D721Med (cell line): ENCODE measurements at places on chromosomes 1 and 21.

DNA sequence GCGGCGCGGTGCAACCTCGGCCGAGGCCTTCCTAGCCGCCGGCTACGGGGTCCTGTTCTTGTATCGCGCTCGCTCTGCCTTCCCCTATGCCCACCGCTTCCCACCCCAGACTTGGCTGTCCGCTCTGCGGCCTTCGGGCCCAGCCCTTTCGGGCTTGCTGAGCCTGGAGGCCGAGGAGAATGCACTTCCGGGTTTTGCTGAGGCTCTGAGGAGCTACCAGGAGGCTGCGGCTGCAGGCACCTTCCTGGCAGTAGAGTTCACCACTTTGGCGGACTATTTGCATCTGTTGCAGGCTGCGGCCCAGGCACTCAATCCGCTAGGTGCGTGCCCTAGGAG lies 379 bp downstream of the PPCS start:
- no peak for DNase-seq

DNA sequence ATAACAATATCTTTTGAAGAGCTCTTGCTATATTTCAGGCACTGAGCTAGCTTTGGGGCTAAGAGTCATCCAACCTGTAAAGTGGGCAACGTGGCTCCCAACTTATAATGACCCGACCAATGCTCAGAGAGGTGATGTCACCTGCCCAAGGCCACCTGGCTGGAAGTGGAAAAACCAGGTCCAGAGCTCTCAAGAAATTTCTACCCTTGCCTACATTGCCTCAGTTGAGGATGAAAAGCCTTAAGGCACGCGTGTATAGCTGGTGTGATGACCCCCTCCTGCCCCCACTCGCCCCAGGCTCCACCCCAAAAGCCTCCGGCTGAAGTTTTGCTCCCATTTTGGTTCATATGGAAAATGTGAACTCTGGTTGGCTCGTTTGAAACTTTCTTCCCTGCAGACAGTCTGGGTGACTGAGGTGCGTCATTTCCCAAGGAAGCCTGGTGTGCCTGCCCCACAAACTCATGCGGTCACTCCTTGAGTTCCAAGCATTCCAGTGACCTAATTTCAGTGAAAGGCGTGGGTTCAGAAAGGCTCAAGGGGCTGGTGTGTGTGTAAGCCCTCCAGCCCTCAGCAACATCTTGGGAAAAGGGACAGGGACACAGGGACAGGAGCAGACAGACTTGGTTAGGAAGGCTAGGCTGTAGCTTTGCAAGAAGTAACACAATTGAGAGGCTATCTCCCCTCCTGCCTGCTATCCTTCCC lies 20.5 kb downstream of the HTR1D start:
- no peak for DNase-seq

DNA sequence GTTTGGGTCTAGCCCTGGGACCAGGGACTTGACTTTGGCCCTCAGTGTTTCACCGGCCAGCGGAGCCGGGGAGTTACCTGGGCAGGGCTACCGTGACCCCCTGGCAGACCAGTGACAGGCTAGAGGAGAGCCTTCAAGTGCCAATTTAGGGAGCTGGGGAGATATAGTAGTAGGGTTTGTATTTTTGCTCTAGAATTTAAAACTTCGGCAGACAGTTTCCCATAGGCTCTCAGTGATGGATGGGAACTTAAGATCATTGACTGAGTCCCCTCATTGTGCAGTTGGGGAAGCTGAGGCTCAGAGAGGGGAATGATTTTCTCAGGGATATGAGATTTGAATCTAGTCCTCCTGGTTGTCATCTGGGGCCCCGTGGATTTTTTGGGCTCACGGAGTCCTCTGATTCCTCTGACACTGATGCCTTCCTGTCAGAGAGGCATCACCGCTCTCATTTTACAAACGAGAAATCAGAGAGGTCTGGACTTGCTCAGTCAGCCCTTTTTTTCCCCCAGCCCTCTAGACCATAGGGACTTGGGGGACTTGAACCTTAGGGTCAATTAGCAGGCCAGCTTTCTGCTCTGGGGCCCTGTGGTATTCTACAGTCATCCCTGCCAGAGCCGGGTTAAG lies 58.3 kb upstream of the ACOT11 start:
- no peak for DNase-seq

DNA sequence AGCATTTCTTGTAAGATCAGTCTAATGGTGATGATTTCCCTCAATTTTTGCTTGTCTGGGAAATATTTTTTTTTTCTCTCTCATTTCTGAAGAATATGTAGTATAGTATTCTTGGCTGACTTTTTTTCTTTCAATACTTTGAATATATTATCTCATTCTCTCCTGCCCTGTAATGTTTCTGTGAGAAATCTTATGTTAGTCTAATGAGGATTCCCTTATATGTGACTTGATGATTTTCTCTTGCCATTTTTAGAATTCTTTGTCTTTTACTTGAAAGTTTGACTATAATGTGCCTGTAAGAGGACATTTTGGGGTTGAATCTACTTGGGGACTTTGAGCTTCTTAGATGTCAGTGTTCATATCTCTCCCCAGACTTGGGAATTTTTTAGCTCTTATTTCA lies 40.0 kb upstream of the PCBP3 start:
- no peak for DNase-seq

- DNase-seq, result no peak
Measured at GRCh38 chr1:15983275-15983674, 7.4 kb upstream of the ZBTB17 start.

GRCh38 chr1:71656902-71657301 lies 576.1 kb upstream of the ZRANB2 start:
- DNase-seq, result no peak

DNA sequence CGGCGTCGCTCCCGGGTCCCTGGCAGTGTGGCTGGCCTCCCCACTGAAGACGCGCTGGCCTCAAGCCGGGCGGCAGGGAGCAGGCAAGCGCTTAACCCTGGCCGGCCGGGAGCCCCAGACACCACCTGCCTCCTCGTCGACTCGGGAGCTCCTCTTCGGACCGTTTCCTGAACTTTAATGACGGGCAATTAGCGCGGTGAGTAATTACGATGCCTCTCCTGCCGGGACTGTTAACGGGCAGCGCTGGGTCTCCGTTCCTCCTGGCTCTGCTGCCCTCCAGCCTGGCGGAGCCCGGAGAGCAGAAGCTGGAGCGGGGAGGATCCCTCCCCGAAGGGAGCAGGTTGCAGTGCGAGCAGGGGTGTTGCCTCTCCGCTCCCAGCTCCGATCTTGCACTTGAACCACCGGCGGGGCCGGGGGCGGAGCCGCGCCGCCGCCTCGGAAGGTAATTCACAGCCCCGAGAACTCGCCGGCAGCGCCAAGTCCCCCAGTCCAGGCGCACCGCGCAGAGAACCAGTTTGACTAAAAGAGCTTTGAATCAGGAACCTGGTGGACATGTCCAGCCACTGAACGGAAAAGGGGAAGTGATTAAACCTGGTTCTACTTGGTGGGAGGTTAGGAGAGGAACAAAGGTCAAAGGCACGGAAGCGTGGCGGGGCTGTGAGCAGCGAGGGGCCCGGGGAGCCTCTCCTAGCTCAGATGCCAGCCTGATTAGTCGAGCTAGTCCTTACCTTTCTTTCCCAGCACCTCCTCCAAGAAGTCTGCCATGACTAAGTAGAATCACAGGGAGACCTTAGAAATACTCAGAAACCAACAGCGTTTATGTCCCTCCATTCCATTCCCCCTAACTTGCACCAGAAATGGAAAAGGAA lies 18.3 kb upstream of the PLEKHA6 start:
- no peak for DNase-seq

DNA sequence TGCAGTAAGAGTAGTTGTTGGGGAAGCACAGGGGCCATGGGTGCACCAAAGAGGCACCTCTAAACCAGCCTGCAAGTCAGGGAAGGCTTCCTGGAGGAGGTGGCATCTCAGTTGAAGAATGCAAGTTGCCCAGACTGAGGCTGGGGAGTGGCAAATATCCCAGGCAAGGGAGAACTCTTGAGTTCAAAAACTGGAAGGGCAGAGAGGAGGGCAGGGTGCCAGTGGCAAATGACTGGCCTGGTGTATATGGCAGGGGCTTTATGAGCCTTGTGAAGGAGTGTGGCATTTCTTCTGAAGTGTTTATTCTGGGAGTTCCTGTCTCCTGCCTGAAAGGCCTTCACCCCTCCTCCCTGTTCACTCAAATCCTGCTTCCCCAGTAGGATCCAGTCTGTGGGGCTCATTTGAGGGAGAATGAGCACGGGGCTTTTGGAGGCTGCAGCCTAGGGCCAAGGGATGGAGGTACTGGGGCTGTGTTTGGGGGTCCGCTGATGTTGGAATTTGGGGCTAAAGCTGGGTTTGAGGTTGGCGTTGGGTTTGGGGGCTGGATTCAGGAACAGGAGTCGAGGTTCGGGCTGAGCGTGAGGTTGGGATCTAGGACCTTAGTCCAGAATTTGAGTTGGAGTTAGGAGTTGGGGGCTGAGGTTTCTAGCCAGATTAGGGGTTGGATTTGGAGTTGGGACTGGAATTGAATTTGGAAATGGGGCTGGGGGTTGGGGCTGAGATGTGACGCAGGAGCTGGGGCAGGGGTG lies at the start of gene TMEM125:
TMEM125 (plus strand) TSS at position 357 of the 749 bp plus-strand sequence. CDS start 2,740 bp downstream, outside the sequence.
- no peak for DNase-seq

GRCh38 chr1:235918465-235918864 lies 51.8 kb upstream of the LYST start:
- DNase-seq, result no peak

DNA sequence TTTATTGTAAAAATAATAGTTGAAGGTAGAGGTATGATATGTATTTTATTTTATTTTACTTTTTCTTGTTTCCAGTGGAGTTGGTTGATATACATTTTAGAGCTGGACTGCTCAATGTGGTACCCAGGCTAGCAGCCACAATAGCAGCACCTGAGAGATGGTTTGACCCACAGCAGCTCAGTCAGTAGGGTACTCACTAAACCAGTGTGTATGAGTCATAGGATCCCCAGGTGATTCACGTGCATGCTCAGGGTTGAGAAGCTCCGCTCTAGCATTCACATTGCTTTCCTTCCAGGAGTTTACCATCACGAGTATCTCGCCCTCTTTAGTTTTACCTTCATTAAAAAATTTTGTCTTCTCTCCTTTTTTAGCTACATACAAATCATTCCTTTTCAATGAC lies 96.0 kb upstream of the PAXBP1 start:
- no peak for DNase-seq

GRCh38 chr1:204087893-204088528 lies 15.1 kb downstream of the SOX13 start:
- no peak for DNase-seq

DNA sequence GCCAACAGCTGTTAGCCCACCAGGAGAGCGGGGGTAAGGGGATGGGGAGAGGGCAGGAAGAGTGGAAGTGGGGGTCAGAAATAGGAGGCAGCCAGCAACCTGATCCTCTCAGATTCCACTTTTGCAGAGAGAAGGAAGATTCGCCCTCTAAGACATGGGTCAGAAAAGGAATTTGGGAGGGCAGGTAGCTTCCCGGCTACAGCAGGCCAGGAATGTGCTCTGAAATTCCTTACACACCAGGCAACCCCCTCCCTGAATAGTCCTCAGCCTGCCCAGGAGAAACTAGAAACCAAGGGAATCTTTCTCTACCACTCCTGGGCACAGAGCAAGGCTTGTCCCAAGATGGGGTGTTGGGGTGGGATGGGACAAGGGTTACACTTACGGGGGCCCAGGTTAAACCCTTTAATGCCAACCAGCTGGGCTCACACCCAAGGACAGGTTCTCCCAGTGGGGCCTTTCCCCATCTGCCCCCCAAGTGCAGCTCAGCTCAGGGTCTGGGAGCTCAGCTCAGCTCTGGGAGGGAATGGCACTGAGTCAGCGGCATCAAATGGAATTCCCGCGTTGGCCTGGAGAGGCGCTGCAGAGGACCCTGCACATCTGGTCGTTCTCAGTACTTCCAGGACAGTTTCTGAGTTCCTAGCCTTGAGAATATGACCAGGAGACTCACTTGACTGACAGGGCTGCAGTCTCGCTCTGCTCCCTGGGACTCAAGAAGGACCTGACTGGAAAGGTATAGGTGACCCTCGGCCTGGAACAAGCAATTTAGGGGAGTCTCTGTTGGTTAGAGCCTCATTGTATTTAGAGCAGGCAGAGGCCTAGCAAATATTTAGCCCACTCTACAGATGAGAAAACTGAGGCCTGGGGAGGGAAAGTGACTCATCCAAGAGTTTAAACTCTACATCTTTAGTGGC lies 761 bp downstream of the TNNT2 start:
- no peak for DNase-seq

DNA sequence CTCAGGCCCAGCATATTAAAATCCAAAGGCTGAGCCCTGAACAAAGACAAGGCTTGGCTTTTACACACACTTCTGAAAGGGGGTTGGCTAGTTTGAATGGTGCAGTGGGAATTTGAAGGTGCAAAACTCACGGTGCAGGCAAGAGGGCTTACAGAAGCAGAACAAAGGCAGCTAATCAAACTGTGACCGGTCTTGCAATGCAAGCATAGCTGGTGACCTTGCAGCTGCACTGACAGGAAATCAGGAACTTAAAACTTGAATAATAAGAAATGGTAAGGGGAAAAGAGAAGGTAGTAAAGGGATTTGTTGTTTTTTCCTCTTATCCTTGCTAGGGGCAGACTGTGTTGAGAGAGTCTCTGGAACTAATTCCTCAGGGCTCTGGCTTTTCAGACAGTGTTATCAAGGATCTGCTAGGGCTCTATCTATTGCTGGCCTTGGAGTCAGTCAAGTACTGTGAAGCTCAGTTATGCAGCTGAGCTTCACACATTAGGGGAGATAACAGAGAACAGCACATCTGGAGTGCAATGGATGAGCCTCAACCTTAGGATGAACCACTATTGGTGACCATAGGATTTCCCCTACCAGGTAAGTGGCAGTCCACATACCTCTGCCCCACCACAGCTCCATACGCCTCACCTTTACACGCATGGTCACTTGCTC lies 97.6 kb downstream of the PPIAL4G start:
- no peak for DNase-seq

- DNase-seq, result no peak
Measured at GRCh38 chr1:147384804-147385203, 142.3 kb downstream of the CHD1L start.

- DNase-seq, result no peak
Measured at GRCh38 chr1:2791027-2791760, 10.3 kb downstream of the TTC34 start.

DNA sequence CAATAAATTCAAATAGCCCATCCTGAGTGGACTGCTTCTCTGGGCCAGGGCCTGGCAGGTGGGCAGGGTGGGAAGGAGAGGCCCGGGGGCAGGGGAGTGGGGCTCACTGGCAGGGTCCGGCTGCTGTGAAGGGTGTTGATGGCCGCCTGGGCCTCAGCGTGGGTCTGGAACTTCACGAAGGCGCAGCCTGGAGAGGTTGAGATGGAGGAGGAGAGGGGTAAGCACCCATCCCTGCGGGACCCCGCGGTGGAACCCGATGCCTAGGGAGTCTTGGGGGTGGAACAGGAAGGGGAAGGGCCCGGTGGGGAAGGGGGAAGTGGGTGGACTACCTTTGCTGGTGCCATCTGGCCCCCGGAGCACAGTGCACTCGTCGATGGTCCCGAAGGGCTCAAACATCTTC lies 7.7 kb downstream of the CELF3 start:
- no peak for DNase-seq

DNA sequence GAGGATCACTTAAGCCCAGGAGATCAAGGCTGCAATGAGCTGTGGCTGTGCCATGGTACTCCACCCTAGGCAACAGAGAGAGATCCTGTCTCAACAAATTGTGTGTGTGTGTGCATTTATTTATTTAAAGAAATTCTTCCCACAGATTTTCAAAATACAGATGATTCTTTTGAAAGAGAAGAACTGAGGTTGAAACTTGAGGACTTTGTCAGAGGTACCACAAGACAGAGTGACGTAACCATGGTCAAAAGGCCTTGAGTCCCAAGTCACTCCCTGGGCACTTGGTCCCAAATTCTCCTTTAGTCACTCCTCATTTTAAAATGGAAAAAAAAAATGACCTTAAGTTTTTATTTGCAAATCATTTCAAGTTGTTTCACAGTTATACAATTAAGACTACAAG lies 57.4 kb downstream of the TIAM1 start:
- DNase-seq, result no peak

- DNase-seq, result no peak
Measured at GRCh38 chr21:44887126-44887806, 13.8 kb upstream of the PTTG1IP start.

- no peak for DNase-seq
Measured at GRCh38 chr1:247077876-247078257, 744 bp downstream of the ZNF670 start.
